ENCODE measurements at places on chromosomes 3 and 15.

DNA sequence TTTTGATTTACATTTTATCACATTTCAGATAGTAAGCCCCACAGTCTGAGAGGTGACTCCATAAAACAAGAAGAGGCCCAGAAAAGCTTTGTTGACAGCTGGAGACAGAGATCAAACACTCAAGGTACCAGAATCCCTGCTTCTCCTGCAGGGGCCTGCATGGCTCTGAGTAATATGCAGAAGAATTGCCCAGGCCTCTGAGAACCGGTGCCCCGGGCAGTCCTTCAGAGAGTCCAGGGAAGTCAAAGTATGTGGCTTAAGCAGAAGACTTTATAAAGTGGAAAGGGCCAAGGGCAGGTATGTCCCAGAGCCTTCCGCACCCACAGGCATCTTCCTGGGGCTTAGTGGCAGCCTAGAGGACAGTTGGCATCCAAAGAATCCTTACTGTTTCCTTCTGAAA, 12.8 kb downstream of the ATRIP start:
- DNase-seq: no peak

GRCh38 chr15:52440414-52440813, 88.3 kb downstream of the MYO5A start:
- peak; percentile 54 for DNase-seq

- no peak for DNase-seq
Observed at GRCh38 chr3:116897382-116897781, 187.8 kb downstream of the TUSC7 start.

- peak; percentile 71 for DNase-seq
Observed at GRCh38 chr15:79682285-79682684, 214.5 kb downstream of the MTHFS start.

- DNase-seq: no peak
Observed at GRCh38 chr3:115595611-115596275, 27.6 kb upstream of the GAP43 start.

- DNase-seq: no peak
Observed at GRCh38 chr15:80570553-80570952, 124.6 kb upstream of the ABHD17C start.

- peak; percentile 78 for DNase-seq
Observed at GRCh38 chr15:59294574-59295260, 78.0 kb downstream of the MYO1E start.

- DNase-seq: peak; percentile 36
Observed at GRCh38 chr15:99566157-99566897, 543 bp downstream of the MEF2A start.

GRCh38 chr15:100191161-100191560, 150.6 kb downstream of the ADAMTS17 start:
- DNase-seq: no peak

DNA sequence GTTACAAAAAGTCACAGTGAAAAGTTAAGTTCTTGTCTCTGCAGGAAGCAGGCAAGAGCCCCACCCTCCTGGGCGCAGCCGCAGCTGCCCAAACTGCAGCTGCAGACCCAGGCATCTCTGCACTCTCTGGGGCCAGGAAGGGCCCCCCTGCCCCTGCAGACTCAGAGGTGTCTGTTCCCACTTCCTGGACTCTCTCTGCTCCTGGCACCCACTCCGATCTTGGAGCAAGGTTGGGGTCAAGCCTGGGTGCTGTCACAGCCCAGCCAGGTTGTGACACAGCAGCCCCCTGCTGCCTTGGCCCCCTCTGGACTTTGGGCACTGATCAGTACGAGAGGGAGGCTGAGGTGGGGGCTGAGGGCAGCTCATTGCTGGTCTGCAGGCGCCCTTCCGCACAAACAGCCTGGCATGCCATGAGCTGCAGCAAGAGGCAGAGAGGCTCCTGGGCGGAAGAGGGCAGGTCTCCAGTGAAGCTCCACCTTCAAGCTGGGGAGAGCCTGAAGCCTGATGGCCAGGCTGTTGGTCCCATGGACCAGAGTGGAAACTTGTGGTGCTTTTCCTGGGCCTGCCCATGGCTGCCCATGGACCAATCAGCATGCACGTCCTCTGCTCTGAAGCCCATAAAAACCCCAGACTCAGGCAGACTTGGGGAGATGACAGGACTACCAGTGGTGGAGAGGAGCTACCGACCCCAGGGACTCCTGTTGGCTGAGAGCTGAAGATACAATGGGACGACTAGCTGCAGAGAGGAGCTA, 42.9 kb upstream of the LRRFIP2 start:
- no peak for DNase-seq

DNA sequence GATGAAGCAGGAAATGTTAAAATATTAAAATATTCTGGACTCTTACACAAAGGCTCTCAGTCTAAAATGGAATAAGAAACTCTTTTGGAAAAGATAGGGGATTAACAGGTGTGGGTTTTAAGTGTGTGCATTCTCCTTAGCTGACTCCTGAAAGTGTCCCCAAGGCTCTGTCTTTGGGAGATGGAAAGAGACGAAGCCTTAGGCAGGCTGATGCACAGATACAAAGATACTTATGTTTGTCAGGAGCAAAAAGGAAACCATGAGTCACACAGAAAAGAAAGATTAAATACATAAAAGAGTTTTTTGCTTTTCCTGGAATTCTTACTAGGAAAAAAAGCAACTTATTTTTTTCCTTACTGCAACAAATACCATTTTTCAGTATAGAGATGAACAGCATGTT, 23.8 kb upstream of the ABI3BP start:
- DNase-seq: no peak

DNA sequence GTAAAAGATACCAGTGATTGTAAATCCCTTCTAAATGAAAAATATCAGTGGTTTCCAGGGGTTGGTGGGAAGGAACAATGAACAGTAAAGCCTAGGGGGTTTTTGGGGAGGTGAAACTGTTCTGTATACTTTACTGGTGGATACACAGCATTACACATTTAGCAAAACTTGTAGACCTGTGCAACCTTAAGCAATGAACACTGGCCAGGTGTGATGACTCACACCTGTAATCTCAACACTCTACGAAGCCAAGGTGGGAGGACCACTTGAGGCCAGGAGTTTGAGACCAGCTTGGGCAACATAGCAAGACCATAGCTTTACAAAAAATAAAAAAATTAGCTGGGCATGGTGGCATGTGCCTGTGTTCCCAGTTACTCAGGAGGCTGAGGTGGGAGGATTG, 1.8 kb downstream of the CCDC13 start:
- no peak for DNase-seq

- no peak for DNase-seq
Observed at GRCh38 chr3:170058127-170058526, 20.3 kb downstream of the GPR160 start.

Measured in urothelium cell line (cell line).